ELR (cell line): ENCODE measurements at places on chromosomes 6 and 20.

GRCh38 chr6:498795-499231, 107.3 kb downstream of the IRF4 start:
- DNase-seq: no peak

DNA sequence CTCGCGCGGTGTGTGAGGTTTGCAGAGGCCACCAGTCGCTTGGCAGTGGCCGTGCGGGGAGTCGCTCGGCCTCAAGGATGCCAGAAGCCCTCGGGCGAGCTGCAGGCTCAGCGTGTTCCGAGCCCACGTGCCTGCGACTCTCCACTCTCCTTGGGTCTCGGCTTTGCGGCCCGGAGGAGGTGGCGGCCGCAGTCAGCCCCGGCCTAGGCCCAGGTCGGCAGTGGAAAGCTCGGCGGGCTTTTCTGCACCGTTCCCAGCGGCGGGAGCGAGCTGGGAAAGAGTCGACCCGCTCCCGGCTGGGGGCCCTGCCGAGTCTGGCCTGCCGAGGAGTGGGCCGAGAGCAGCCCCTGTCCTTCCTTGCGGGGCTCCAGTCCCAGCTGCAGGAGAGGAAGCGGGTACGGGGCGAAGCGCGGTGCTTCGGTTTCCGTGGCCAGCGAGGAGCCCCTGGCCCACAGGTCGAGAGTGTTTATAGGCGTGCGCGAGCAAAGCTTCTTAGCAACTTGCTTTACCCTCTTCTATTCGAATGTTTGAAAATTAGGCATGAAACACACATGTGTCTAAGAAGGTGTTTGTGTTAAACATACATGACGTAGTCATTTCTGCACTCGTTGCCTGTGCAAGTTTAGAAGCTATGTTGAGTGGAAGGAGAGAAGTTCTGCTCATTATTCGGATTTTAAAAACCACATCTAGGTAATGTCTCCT, 5.6 kb downstream of the FOXC1 start:
- no peak for DNase-seq

DNA sequence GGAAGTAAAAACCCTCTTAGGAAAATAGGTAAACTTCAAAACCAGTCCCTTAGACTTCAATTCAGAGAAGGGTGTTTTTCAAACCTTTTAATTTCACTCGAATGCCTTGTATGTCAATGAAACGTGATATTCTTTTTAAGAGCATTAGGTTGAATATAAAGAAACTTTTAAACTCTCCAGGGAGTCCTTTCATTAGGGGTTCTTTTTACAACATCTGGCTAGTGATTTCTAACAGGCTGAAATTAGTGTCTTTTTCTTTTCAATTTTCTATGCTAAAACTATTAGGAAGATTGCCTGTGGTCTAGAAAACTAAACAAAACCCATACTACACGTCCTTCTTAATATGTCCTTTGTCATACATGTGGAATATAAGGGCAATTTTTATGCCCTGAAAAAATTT, 569.7 kb upstream of the CITED2 start:
- DNase-seq: no peak

GRCh38 chr6:135922746-135923145, 71.2 kb downstream of the PDE7B start:
- peak; percentile 11 for DNase-seq

- peak; percentile 41 for DNase-seq
Measured at GRCh38 chr6:107179004-107179403, 63.7 kb upstream of the BEND3 start.

- DNase-seq: no peak
Measured at GRCh38 chr6:10886691-10887502, at the start of gene SYCP2L. Gene SYCP2L, plus strand, starts transcription at chr6:10887052. Its CDS starts 75 bp downstream, at chr6:10887127.

DNA sequence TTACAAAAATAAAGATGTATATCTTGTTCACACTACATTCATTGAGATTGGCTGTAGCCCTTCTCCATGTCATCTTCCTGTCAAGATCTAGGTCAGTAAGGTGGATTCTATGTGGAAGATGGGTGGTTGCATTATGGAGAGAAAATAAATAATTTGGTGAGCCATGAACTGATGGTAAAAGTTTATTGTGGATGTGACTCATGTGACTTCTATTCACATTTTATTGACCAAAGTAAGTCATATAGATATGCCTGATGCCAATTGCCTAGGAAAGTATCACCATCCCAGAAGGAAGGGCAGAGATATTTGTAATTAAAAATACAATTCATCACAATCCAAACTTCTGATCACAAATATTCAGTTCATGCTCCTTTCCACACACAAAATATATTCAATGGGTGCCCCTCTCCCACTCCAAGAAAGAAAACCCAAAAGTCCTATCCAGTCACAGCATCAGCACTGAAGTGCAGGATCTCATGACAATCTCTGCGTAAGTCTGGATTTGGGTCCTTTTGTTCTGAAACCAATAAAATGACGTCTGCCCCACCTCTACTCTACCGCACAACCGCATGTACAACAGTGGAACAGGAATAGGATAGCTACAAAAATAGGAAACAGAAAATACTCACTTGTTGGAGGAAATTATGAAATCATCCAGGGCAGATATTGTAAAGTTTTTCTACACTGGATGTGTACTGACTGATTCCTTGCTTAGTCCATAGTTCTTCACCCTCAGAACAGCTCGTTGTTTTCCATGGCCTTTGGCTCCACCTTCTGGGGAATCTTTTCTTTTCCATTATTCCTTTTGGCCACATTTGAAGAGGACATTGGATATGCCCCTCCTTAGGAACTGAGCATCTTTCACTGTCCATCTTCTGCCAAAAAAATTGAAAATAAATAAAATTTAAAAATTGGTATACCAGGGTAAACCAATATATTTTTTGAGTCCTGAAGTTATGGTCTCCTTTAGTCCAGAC, 16.1 kb upstream of the SLC17A3 start:
- DNase-seq: peak; percentile 56

DNA sequence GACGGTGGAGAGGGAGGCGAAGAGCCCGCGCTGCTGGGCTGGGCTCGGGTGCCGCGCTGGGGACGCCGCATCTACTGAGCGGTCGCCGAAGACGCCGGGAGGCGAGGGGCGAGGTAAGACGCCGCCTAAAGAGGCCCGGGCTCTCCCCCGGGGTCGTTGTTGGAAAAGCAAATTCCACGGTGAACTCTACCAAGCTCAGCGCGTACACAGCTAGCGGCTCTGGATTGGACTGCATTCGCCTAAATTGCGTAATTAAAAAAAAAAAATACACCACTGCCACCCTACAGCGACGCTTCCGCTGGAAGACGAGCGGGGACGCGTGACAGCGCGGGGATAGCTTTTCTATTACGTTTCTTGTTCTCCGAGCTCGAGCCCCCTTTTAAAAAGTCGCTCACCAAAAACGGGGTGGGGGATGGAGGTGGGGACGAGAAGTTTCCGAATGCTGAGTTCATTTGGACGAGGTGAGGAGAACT, 92.0 kb upstream of the PRDM1 start:
- DNase-seq: peak; percentile 80

DNA sequence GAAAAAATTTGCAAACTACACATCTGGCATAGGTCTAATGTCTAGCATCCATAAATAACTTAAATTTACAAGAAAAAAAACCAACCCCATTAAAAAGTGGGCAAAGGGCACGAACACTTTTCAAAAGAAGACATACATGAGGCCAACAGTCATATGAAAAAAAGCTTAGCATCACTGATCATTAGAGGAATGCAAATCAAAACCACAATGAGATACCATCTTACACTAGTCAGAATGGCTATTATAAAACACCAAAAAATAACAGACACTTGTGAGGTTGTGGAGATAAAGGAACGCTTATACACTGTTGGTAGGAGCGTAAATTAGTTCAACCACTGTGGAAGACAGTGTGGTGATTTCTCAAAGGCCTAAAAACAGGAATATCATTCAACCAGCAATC, 33.7 kb upstream of the EPB41L2 start:
- DNase-seq: no peak

DNA sequence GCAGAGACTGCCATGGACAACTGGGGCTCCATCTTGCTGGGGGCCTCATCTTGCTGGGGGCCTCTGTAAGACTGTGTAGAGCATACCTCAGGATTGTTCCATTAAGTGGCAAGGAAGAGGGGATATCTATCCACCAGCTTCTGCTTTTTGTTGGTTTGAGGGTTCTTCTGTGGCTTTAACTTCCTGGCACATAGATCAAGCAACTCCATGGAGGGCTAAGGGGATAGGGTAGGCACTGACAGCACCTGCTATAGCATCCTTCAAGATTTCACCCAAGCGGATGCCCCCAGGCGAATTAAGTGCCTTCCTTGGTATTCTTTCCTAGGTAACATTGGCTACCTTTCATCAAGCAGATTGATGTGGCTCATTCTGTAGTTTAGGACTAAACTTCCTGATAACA, 3.8 kb upstream of the LRRN4 start:
- no peak for DNase-seq

GRCh38 chr6:150002710-150003109, 22.6 kb downstream of the RAET1L start:
- no peak for DNase-seq

- DNase-seq: peak; percentile 88
Measured at GRCh38 chr20:48787861-48788375, 39.9 kb downstream of the PREX1 start.

DNA sequence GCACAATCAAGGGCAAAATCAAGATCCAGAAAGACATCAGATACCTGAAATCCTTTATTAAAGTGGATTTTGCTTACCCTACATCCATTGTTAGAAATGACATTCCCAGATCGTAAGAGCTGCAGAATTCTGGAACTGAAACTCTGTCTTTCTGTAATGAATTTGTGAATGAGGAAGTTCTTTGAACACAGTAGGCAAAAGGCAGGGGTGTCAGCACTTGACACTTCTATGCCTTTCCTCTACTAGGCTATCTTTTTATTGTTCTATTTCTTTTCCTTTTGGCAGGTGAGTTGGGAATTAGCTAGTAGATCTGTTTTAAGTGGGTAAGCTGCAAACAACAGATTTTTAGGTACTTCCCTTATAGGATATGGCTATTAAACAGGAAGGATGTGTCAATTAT, 126.3 kb downstream of the CARMIL1 start:
- DNase-seq: no peak

DNA sequence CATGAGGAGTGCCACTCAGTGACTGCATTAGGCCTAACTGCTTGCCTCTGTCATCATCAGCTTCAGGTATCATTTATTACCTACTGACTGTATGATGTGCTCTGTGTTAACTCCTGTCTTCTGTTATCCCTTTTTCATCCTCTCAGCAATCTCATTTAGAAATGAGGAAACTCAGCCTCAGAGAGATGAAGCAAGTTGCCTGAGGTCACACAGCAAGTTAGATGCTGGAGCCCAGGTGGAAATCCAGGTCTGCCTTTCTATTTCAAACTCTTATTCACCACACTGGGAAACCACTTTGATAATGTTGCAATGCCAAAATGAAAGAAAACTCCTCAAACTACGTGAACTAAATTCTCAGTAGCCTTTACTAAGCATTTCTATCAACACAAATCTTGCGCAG, 1.3 kb downstream of the FERMT1 start:
- no peak for DNase-seq

DNA sequence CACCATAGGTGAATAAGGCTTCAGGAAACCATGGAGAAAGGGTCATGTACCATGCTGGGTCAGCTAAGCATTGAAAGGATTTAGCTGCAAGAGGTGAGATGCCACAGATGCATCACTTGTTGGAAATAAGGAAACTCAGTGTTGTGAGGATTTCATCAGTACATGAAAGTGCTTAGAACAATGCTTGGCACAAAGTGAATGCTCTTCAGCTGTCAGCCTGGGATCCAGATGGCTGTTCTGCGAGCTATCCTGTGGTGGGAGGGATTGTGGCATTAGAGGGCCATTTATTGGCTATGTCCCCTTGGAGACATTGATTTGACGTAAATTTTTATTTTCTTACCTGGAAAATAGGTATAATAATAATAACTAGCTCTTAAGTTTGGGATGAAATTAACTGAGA, 53.0 kb downstream of the ELOVL2 start:
- DNase-seq: no peak

DNA sequence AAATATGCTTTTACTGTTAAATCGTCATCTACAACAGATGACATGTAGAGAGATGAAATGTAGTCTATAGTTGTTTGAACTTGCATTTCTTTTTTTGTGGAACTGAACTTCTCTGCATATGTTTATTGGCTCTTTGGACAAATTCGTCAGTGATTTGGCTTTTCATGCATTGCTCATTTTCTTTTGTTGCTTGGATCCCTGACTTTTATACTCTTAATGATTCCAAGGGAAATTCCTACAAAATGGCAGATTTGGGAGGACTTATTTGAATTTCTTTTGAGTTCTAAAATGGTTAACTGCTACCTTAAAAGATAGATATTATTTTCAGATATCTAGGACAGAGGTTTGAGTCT, 65.4 kb downstream of the UTRN start:
- DNase-seq: no peak

DNA sequence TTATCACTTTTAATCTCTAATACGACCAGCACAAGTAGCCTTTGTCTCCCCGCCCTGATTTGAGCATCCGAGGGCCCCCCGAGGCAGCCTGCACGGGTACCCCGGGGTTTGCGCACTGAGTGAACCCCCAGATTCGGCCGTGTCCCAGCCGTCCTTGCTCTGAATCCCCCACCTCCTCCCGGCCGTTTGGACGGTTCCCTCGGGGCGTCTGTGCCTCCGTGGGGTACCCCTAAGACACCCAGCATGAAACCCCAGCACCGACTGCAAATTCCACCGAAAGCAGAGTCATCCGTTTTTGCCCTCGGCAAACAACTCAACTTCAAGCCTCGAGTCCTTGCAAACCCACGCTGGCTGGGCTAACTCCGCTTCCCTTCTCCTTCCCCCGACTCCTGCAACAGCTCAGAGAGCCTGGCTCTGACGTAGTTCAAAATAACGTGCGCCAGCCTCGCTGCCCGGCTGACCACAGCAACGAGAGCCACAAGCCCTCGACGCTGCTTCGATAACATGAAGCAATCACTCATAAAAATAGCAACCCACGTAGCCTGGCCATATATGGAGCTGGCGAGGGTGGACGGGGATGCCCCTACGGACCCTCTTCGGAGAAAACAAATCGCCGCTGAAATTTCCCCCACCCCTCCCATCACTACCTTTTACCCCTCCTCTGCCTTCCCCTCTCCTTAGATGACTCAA, 764 bp upstream of the SNAP25 start:
- DNase-seq: peak; percentile 93

- no peak for DNase-seq
Measured at GRCh38 chr6:69863766-69864165, 2.6 kb upstream of the COL19A1 start.

- peak; percentile 31 for DNase-seq
Measured at GRCh38 chr20:2798814-2799213, 1.6 kb downstream of the CPXM1 start.

DNA sequence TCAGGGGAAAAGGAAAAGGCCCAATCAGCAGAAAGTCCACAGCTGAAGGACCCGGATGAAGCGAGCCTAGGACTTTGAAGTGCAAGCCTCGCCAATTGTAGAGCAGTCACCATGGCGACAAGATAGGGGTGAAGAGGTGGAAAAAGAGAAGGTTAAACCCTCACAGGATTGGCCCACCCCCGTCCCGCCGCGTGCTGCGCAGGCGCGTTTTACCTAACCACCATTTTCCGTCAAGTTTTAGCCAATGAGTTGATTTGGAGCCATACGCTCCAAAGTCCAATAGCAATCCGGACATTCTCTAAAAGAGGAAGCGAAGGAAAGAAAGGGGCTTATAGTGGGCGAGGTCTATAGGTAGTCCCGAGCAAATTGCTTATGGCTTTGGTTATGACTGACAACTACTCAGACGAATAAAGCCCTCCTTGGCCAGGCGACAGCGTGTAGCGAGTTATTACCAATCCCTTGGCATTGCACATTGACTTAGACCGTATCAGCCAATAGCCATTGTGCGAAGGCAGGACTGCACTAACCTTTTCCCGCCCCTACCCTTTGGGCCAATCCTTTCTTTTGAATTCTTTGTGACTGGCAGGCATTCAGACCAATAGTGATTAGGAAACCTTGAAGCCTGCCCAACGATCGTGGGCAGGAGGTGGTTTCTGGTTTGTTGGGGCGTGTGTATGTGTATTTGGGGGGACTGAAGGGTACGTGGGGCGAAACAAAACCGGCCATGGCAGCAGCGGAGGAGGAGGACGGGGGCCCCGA, at the start of gene RNF5:
Gene RNF5 (plus strand): TSS at position 618 of the 759 bp plus-strand sequence. CDS start 107 bp downstream, at position 725.
- DNase-seq: peak; percentile 100
